ENCODE measurements at places on chromosomes 7 and 10. TPM values are rescaled to one million over a fixed set of nuclear protein-coding genes. Genes with fewer than 3 reads are reported as not detected.

GRCh38 chr7:127514499-127514898 is 70.9 kb downstream of the GCC1 start:
- no peak for DNase-seq

VAX1 gene
- not detected for total RNA-seq

CPA2 gene
- total RNA-seq = 2.6 TPM

UCN3 gene
- total RNA-seq = 4.8 TPM

DNA sequence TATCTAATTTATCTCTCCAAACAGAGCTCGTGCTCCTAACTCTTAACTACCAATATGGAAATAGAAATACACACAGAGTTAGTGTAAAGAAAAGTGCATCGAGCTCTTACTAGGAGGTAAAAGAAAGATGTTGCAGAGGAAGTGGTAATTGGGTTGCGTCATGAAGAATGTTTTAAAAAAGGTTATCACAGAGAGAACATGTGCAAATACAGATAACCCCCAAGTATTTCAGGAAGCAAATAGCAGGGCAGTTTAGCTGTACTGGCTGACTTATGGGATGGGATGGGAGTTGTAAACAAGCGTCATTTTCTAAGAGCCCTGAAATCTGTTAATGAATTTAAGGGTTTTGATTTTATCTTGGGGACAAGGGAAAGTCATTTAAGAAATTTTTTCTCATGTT is 153.9 kb downstream of the AGMO start:
- no peak for DNase-seq

DNA sequence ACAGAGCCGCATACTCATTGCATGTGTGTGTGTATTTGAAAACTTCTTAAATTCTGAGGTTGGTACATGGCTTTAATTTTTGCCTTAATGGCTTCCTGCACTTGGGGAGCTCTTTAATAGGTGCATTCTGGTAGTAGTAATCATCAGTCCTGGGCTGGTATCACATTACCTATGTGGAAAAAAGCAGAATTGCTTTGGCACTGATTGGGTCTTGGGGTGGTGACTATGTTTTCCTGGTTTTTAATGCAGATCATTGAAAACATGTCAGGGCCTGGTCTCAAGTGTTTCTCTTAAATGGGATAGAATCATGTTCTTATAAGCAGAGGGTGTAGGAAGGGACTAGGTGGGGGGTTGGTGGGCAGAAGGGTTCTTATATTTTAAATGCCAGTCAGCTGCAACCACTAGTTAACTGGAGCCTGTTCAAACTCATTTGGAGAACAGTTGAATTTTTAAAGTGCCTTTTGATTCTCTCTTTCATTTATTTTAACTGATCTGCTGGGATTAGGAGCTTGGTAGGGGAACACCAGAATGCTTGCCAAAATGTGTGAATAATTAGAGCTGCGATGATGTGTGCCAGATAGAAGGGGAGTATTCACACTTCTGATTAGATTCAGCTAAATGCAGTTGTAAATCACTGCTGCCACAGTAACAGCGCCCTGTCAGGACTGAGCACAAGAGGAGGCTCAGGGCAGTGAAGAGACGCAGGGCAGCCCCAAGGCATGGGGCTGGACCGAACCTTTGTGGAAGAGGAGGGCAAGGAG is 633.5 kb upstream of the GALNT17 start:
- DNase-seq = no peak

TUBB8 gene
- total RNA-seq = not detected

DNA sequence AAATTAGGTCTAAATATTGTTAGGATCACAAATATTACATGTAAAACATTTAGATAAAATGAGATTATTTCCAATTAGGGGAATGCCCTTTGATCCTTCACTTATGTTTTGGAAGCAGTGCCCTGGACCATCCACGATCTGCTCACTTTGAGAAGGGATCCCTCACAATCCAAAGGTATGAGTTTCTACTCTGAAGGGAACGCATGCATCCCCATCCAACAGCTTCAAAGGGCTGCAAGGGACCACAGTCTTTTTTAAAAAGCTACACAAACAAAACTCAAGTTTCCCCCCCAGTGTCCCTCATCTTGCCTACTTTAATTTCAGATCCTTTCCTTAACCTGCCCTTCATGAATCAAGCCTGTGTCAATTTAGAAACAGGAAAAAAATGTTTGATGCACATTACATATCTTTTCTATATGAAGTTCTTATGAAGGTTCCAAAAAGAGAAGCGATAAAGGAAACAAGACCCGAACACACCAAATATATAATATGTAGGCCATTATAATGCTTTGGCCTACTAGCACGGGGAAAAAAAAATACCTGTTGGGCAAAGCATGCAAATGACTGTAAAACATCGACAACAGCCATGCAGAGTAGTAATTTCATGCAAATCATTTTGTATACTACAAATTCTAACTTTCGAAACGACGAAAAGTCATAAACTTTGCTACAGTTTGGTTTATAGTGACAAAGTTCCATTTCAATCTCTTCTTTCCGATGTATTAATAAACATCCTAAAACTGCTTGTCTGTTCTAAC is 2.0 kb downstream of the EIF3A start:
- DNase-seq = no peak

DNA sequence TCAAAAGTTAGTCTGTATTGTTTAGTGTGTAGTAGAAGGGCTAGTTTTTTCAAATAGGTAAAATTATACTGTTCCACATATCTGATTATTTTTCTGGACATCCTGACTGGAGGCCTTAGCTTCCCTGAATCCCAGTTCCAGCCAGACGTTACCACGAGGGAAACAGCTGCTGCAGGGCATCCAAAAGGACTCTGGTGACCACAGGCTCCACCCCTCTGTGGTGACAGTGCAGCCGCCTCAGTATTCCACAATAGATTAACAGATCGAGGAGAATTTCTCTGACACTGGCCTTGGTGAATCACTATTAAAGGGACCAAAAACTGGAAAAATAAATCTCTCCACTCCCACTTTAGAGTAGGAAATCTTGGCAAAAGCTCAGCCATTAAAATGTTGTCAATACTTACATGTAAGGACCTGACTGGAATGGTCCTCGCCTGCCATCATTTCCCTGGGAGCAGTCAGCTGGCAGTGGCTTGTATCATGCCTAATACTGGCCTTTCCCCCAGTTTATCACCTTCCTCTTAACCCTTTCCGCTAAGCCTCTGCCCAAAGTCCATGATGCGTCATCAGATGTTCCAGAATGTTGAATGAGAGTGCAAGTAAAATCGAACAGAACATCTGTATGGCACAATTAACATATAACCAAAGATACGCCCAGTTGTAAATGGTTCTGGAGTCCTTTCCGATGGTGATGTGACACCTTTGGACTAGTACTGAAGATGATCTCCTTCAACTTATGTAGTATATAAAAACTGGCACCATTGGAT is 31.6 kb downstream of the ENO4 start:
- DNase-seq = no peak

CCL24 gene
- 6.9 TPM for total RNA-seq

TAS2R3 gene
- 1.8 TPM for total RNA-seq

GRCh38 chr7:141660259-141660658 is 41.7 kb downstream of the DENND11 start:
- no peak for DNase-seq

CPA4 gene
- total RNA-seq = not detected

DNA sequence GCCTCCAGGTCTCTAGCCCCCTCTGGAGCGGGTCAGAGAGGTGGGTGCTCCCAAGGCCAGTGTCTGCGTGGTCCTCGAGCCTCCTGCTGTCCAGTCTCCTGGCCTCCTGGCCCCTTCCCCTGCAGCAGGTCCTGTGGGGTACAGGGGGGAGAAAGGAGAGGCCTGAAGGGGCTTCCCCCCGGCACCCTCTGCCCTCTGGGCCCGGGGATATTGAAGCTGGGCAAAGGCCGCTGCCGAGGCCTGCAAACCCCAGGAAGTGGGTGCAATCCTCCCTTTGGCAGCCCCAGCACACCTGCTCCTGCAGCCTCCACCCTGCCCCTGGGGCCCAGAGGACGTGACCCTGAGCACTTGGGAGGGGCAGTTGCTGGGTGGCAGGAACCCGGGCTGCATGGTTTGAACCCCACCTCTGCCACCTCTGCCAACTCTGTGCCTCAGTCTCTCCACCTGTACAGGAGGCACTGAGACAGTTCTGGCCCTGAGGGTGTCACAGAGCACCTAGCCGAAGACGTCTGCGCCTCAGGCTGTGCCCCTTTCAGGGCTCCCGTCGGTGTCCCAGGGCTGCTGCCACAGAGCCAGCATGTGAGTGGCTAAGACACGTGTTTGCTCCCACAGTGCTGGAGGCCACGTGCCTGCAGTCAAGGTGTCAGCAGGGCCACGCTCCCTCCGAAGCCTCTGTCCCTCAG is 59.1 kb upstream of the INPP5A start:
- DNase-seq = no peak

DNA sequence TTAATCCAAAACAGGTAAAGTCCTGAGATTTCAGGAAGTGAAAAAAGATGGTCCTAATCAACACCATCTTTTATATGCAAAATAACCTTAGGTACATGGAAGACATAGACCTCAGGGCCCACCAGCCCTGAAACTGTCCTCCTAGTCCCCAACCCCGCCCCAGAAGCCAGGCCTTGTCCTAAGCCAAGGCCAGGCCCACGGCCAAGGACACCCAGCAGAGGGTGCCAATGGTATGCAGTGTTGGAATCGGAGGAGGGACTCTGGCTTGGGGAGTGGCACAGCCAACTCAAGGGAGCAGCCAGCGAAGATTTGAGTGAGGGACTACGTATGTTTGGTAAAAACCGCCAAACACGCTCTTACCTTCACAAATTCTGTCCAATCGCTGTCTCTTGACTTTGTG is 96.7 kb downstream of the ZRANB1 start:
- DNase-seq = no peak

- no peak for DNase-seq
Observed at GRCh38 chr10:58791137-58791536, 278.5 kb downstream of the BICC1 start.

GRCh38 chr7:35658606-35659201 is 36.2 kb downstream of the HERPUD2 start:
- DNase-seq = no peak

GRCh38 chr10:28922127-28922526 is 244.8 kb downstream of the BAMBI start:
- DNase-seq = no peak

- DNase-seq = peak; percentile 30
Observed at GRCh38 chr10:113992471-113993011, 51.1 kb upstream of the ADRB1 start.

TBX20 gene
- total RNA-seq = not detected

DNA sequence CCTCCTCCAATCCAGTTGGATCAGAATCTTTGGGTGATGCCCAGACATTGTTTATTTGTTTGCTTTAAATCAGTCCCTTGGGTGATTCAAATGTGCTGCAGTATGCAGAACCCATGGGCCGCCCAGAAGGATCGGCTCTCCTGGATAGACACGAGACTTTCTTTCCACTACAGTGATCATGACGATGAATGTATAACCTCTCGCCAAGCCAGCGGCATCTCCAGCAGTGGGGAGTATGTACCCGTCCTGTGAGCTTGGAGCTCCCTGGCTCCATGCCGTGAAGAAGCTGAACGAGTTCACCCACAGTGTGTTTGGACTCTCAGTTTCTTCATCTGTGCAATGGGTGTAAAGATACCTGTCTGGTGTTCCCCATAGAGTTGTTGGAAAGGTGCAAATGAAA is 162.3 kb downstream of the CAMK1D start:
- no peak for DNase-seq

GRCh38 chr10:48296576-48297098 is 9.8 kb upstream of the MAPK8 start:
- no peak for DNase-seq

CALML3 gene
- total RNA-seq = 0.17 TPM

DNA sequence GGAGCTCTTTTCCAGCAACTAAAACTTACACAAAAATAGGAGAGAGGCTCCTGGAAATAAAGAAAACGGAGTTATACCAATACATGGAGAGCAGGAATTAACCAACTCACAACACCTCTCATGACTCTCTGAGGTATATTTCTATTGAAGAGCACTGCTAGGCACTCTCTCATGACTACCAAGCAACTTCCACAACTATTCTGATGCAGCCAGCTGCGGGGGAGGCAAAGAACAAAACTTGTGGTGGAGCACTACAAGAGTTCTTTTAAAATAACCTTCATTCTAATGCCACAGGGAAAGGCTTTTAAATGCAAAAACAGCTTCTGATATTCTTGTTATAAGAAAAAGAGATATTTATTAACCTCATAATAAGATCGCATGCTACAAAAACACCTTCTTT is 140.7 kb downstream of the SLC25A13 start:
- DNase-seq = no peak

DNA sequence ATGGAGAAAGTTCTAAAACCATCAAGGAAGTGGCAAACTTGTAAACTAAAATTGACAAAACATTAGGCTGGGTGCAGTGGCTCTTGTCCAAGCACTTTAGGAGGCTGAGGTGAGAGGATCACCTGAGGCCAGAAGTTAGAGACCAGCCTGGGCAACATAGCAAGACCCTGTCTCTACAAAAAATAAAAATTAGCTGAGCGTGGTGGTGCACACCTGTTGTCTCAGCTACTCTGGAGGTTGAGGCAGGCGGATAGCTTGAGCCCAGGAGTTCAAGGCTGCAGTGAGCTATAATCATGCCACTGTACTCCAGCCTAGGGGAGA is 29.4 kb upstream of the HNRNPH3 start:
- no peak for DNase-seq

DNA sequence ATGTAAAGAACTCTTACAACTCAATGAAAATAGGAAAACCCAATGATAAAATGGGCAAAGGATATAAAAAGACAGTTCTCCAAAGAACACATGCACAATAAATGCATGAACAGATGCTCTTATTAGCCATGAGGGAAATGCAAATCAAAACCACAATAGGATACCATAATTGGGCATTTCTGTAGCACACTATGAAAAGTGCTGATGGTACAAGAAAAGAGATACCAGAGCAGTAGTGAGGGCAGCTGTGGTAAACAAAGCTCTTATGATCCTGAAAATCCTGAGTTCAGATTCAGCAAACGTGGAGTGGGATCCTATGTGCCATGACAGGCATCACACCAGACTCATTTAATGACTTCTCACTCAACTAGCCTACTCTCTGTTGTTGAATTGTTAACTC is 96.7 kb upstream of the SLC25A13 start:
- DNase-seq = no peak

GRCh38 chr7:94160719-94161435 is 156.7 kb upstream of the BET1 start:
- DNase-seq = no peak

DNA sequence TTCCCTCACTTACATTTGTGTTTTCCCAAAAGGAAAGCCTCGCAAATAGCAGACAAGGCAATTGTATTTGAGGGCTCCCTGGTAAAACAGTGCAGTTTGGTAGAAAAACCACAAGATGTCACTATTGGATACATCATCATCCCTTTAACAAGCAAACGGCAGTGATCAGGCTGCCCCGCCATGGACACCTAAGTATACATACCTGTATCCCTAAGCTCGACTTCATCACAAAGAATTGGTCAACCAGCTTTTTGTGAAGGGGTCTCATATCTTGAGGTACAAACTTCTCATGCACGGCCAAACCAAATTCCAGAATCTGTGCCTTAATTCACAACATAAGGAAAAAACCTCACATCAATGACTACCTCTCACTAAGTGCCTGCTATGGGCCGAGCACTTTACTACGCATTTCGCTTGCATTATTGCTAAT is 179.5 kb upstream of the IMMP2L start:
- no peak for DNase-seq

GRK5 gene
- total RNA-seq = 8.3 TPM

DDC gene
- total RNA-seq = 74.4 TPM

Measured in mucosa of descending colon (tissue), 3 donors.